Amygdala (tissue), 56 donors: ENCODE measurements at places on chromosomes 2 and 18.

DNA sequence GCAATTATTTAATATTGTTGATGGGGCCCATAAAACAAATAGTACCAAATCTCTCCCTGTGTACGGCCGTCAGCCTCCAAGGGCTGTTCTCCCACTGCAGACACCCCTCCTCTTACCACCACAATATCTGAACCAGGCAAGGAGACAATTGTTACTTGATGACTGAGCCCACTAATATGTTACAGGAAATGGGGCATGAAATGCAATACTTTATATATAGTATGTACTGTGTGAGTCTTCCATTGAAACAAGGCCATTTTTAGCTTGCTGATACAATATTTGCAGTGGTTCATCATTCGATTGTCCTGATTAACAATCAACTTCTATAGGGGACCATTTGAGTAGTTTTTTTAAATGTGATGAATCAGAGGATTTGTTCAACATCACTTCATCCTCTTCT is 307.3 kb downstream of the GBX2 start:
- no peak for DNase-seq

GRCh38 chr2:138155304-138155703 is 191.0 kb downstream of the HNMT start:
- no peak for DNase-seq

GRCh38 chr18:8947566-8947965 is 154.9 kb upstream of the NDUFV2 start:
- no peak for DNase-seq

DNA sequence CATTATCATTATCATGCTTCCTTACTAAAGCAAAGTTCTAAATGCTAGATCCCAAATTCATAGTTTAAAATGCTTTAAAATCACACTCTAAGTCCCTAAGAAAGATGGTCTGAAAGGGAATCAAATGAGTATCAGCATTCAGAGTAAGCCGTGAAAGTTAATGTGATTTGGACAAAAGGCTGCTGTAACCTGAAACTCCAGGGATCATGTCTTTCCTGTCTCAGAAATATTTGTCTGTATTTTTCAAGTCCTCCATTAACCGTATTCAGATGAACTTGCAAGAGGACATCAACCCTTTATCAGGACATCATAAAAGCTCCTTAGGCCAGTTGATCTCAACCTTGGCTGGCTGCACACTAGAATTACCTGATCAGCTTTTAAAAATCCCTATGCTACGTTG is 324.3 kb upstream of the PKDCC start:
- no peak for DNase-seq

DNA sequence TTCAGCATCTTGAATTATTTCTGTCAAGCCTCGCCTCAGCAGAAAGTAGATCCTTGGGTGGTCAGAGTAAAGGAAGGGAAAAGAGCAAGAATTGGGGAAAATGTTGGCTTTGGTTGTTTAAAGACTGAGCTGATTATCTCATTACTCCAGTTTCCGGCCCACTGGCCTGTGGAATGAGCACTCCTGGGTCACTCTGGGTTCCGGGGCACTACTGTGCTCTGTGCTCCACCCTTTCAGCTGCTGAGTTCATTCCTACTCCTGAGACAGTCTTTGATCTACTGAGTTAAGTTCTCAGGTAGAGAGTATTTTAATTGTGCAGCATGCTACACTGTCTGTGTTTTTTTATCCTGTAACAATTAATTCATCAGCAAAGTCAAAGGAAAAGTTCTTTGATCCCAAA is 427.7 kb downstream of the CDH2 start:
- no peak for DNase-seq

- no peak for DNase-seq
Measured at GRCh38 chr2:12657560-12657959, 59.2 kb upstream of the TRIB2 start.

DNA sequence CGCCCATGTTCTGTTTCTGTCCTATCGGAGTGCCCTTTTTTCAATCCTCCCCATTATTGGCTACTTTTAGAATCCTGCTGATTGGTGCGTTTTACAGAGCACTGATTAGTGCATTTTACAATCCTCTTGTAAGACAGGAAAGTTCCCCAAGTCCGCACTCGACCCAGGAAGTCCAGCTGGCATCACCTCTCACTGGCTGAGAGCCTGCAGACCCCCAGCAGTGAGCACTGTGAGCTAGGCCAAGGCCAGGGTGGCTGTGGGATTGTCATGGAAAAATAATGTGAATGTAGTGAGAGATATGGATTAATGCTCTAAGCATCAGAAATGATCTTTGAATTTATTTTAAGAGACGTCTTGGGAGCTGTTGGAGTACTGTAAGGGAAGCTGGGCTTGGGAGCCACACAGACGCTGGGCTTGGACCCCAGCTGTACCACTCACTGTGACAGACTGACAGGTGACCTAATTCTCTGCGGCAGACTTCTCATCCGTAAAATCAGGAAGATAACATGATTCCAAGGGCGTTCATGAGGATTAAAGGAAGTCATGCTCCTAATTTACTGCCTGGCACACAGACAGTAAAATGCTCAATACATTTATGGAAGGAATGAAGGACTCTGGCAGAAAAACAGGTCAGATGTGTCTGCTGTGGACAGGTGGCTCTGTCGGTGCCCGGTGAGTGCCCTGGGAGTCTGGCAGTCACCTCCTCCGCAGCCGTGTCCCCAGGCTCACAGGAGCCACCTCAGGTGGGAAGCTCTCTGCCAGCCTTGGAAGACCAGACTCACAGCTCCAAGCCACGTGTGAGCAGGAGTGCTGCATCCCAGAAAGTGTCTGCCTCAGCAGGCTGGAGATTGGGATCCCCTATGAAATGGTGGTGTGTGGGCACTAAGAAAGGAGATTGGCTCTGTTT is 105.5 kb downstream of the FAM168B start:
- DNase-seq = no peak

DNA sequence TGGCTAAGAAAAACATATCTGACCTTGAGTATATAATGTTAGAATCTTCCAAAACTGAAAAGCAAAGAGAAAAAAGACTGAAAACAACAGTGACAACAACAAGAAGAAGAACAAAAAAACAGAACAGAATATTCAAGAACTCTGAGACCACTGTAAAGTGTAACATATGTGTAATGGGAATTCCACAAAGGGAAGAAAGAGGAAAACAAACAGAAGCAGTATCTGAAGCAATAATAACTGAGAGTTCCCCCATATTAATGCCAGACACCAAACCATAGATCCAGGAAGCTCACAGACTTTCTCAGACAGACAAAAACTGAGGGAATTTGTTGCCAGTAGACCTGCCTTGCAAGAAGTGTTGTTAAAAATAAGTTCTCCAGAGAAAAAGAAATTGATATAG is 58.9 kb downstream of the TXNL1 start:
- no peak for DNase-seq

- no peak for DNase-seq
Measured at GRCh38 chr18:63909870-63910269, 2.1 kb downstream of the SERPINB10 start.

- no peak for DNase-seq
Measured at GRCh38 chr2:158926478-158926948, 41.9 kb upstream of the TANC1 start.

GRCh38 chr2:28704621-28705020 is 47.0 kb upstream of the PPP1CB start:
- no peak for DNase-seq

DNA sequence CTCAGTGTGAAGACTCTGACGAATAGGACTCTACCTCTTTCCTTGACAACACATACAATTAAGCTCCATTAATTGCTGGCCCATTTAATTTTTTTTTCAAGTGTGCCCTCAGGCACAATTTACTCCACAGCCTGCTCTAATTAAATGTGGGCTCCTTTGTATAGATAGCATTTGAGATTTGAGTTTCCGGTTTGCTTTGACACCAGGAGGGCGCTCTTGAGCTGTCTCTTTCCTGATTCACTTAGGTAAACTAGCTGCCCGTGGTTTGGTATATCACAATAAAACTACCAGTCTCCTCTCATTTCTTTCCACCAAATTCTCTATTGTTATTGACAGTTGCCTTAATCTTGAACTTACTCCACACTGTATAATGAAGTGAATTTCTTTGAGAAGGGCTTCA is 666.0 kb downstream of the DSC3 start:
- no peak for DNase-seq

- DNase-seq = no peak
Measured at GRCh38 chr2:146295080-146295670, 1549.7 kb upstream of the ACVR2A start.

- DNase-seq = no peak
Measured at GRCh38 chr2:182594286-182594685, 121.8 kb upstream of the DNAJC10 start.

GRCh38 chr18:67977067-67977616 is 460.6 kb upstream of the DSEL start:
- DNase-seq = no peak

GRCh38 chr18:13003466-13003896 is 12.3 kb downstream of the CEP192 start:
- no peak for DNase-seq

GRCh38 chr2:26555246-26556133 is 77.6 kb upstream of the OTOF start:
- no peak for DNase-seq

- DNase-seq = no peak
Measured at GRCh38 chr2:241224851-241225438, 36.5 kb downstream of the ANO7 start.

- DNase-seq = no peak
Measured at GRCh38 chr2:37885329-37885993, 39.6 kb upstream of the RMDN2 start.

DNA sequence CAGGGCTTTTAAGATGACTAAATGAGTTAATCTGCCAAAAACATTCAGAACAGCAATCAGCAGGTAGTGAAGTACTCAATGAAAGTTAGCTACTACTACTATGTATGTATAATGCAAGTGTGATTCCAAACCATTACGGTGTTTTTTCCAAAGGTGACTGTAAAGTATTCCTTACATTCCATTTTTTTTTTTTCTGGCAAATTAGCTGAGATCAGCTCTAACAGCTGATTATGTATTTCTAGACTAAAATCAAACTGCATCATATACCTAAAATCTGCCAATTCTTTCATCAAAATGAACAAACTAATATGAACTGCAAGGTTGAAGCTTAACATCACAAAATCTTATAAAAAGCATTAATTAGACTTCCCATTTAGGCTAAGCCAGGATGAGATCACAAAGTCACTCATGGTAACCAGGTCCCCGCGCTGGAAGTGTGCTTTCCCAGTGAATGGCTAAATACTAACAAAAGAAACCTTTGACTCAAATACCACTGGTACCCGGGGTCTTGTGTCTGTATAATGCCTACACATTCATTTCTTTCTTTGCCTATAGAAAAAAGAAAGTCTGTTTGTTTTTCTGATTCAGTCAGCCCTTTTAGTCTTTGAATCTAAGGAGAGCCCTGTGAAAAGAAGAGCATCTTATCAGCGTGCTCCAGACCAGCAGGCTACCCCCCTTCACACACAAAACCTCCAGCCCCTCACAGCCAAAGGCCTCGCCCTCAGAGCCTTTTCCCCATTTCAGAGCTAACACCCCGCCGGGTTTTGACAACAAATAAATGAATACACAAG is 88.3 kb downstream of the RBMS1 start:
- no peak for DNase-seq

- DNase-seq = no peak
Measured at GRCh38 chr2:3780477-3781402, 77.4 kb downstream of the DCDC2C start.

DNA sequence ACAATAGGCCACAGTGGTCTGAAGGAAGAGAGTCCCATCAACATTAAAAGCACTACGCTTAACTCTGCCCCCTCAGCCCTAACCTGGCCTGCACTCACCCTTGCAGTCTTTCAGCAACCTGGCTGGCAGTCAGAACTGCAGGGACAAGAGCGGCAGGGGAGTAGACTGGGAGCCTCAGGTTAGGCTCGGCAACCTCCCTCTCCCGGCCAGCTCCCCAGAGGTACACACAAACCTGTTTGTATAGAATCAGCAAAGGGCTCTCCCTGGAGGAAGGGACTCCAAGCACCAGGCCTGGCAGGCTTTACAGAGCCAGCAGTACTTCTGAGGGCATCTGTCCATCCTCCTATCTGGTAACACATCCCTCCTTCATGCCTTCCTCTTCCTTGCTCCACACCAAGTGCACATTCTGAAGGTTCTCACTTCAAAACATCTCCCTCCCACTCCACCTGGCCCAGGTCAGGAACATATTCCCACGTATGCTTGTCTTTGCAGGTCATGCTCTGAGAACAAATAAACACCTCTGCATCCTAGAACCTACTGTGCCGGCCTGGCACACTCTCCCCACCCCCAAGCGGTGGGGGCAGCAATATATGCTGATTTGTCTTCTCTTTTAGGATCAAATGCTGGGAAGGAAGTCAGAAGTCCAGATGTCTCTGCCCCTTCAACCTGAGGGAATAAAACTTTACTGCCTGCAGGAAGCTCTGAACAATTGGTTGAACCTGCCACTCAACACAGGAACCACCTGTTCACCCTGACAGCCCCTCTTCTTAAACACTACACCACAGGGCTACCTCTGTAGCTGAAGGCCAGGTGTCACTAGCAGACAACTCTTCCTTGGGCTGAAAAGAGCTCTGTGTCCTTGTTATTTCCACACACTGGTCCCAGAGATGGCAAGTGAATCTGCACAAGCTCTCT is 12.6 kb upstream of the SFXN5 start:
- no peak for DNase-seq

DNA sequence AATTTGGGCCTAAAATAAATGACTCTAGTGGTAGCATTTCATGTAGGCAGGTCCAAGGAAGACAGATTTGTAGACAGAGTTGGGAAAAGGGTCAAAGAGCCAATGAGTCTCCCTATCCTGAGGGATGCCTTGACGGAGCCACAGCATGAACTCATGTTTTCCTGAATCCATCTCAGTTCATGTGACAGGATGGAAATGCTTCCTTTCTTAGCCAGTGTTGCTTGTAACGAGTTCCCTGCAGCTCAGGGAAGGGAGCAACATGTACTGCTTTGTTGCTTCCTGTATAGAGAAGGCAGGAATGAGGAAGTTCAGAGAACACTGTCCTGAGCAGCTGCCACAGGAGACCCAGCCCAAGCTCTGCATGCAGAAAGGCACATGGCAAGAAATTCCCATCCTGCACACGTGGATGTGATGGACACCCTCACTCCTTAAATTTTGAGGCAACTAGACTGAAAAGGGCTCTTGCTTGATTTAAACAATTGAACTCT is 27.9 kb downstream of the TMEM17 start:
- DNase-seq = no peak

GRCh38 chr2:169464466-169464865 is 14.8 kb upstream of the BBS5 start:
- DNase-seq = no peak

DNA sequence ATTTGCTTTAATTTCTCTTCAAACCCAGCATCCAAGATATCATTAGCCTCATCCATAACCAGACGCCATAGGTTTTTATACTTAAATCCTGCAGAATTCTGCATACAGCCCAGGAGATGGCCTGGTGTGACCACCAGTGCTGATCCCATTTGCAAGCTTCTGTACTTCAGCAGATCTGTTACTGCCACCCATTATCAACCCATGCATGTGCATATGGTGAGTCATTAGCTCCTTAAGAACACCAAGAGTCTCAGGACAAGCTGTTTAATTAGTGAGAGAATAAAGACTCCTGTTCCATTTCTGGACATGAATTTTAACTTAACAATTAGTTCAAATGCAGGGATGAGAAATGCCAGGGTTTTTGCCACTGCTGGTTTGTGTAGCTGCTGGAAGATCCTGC is 110.7 kb upstream of the TANK start:
- no peak for DNase-seq

GRCh38 chr18:24702001-24702515 is 241.6 kb downstream of the HRH4 start:
- DNase-seq = no peak

- no peak for DNase-seq
Measured at GRCh38 chr2:39942950-39943349, 163.9 kb upstream of the THUMPD2 start.
